ENCODE measurements at places on chromosomes 12 and 14. TPM values are rescaled to one million over a fixed set of nuclear protein-coding genes. Genes with fewer than 3 reads are reported as not detected.

Gene TAS2R19
- 2.5 TPM for total RNA-seq

Gene NUMB
- total RNA-seq, result 18.9 TPM

Gene UNC119B
- total RNA-seq, result 16.9 TPM

Gene CIROP
- not detected for total RNA-seq

Gene GYS2
- 0.05 TPM for total RNA-seq

Gene ATG2B
- 12.7 TPM for total RNA-seq

Gene TTC6
- 0.08 TPM for total RNA-seq

DNA sequence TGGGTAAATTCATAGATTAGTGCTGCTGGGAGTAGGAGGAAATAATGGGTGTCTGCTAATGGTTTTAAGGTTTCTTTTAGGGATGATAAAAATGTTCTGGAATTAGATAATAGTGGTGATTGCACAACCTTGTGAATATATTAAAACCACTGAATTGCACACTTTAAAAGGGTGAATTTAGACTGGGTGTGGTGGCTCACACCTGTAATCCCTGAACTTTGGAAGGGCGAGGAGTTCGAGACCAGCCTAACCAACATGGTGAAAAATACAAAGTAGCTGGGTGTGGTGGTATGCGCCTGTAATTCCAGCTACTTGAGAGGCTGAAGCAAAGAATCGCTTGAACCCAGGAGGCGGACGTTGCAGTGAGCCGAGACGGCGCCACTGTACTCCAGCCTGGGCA, 1.3 kb downstream of the RAD52 start:
- no peak for DNase-seq
- no peaks in the 10 kb centered on the region for H3K36me3 ChIP-seq
- H3K4me3 ChIP-seq, result peak overlapping the region; percentile 80
- no peaks in the 10 kb centered on the region for H3K27me3 ChIP-seq
- H3K27ac ChIP-seq, result no peak overlapping the region

DNA sequence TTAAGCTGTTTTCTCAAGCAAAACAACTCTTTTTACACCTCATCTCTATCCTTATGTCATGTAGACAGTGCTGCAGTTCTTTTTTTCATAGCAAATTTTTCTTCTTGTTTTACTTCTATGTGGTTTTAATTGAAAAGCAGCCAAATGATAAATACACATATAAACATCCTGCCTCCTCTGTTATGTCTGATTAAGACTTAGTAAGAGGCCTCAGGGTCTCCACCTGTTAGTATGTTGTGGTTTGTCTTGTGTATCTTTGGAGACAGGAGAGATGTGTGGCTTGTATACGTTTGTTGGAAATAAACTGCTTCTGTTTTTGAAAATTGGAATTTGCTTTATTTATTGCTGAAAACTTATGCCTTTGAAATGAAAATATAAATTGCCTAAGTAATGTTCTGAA, 32.0 kb downstream of the PEX5 start:
- H3K36me3 ChIP-seq, result no peaks in the 10 kb centered on the region
- no peaks in the 10 kb centered on the region for H3K4me1 ChIP-seq
- DNase-seq, result peak; percentile 20
- H3K27ac ChIP-seq, result no peak overlapping the region
- no peaks in the 10 kb centered on the region for H3K27me3 ChIP-seq

GRCh38 chr12:56382611-56383010, 20.0 kb upstream of the APOF start:
- no peaks in the 10 kb centered on the region for H3K36me3 ChIP-seq
- no peaks in the 10 kb centered on the region for H3K27me3 ChIP-seq
- no peak overlapping the region for H3K4me3 ChIP-seq

DNA sequence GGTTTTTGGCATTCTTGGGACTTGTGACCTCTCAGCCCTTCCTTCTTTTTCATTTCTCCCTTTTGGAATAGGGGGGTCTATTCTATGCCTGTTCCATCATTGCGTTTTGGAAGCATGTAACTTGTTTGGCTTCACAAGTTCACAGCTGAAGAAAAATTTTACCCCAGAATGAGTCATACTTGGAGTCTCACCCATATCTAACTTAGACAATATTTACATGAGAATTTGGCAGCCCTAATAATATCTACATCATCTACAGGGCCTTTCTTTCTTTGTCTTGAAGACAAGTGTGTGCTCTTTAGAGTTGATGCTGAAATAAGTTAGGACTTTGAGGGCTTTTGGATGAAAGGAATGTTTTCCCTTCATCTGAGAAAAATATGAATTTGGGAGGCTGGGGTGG, 1312.9 kb upstream of the FLRT2 start:
- H3K27me3 ChIP-seq, result no peaks in the 10 kb centered on the region
- no peak for DNase-seq
- no peaks in the 10 kb centered on the region for H3K36me3 ChIP-seq
- no peak overlapping the region for H3K4me3 ChIP-seq
- no peaks in the 10 kb centered on the region for H3K4me1 ChIP-seq
- H3K27ac ChIP-seq, result no peak overlapping the region

DNA sequence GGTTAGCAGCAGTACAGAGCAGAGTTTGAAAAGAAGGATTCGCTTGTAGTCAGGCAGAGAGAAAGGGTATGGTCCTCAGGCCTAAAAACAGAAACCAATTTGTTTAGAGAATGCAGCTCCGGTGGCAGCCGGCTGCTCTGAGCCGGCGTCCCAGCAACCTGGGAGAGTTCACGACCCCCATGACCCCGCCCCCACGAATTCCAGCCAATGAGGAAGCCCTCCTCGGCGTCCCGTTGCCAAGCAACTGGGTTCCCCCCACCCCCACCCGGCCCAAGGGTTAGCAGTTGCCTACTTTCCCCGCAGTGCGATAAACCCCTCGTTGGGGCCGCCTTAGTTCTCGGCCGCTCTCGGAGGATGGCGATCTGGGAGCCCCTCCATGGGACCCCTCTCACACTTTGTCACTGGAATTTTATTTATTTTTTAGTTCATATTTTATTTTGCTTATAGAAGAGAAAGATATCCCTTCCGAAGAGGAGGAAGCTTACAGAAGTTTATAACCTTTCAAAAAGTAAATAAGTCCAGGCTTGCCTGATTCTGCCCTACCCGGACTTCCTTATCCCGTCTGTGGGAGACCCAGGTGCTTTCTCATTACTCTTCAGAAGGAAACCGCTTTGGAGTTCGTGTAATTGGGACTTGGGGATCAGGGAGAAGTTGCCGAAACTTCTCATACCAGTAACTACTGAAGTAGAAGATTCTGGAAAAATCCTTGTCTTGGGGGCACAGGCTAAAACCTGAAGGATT, at the start of gene CCDC60:
Gene CCDC60 (plus strand): TSS at position 300 of the 741 bp plus-strand sequence. CDS start 448 bp downstream, outside the sequence.
- no peak for DNase-seq
- H3K27ac ChIP-seq, result no peak within 1 kb of the TSS
- H3K27me3 ChIP-seq, result no peaks in the 10 kb centered on the region
- H3K4me1 ChIP-seq, result no peaks in the 10 kb centered on the region

DNA sequence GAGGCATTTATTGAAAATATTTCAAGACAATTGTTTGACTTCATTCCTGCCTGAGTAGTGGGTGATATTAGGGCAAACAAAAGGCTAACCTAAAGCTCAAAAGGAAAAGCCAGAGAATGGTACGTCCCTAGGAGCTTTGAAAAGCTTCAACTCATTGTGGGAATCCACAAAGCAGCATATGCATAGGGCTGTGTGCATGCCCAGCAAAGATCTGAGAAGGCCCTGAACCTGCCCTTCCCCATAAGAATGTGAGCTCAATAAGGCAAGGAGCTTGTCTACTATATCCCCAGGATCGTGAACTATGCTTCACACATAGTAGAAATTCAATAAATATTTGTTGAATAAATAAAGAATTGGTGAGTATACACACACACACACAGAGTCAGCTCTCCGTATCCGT, 19.1 kb upstream of the RAD52 start:
- H3K27ac ChIP-seq, result no peak overlapping the region
- no peaks in the 10 kb centered on the region for H3K4me1 ChIP-seq
- H3K27me3 ChIP-seq, result no peaks in the 10 kb centered on the region
- H3K4me3 ChIP-seq, result no peak overlapping the region
- no peak for DNase-seq

DNA sequence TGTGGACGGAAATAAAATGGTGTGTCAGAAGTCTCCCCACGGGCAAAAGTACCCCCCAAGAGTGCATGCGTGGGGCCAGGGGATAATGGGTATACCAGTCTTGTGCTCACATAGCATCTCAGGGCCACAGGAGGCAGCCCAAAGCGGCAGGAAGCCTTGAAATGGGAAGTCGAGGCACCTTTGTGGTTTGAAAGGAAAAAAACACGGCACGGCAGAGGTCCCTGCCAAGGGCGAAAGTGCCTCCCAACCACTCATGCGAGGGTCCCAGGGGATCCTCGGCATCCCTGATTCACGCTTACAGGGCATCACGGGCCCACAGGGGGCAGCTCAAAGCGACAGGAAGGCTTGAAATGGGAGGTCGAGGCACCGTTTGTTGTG, 583.2 kb downstream of the ALG10 start:
- no peak overlapping the region for H3K4me3 ChIP-seq
- no peak for DNase-seq
- H3K4me1 ChIP-seq, result no peaks in the 10 kb centered on the region

DNA sequence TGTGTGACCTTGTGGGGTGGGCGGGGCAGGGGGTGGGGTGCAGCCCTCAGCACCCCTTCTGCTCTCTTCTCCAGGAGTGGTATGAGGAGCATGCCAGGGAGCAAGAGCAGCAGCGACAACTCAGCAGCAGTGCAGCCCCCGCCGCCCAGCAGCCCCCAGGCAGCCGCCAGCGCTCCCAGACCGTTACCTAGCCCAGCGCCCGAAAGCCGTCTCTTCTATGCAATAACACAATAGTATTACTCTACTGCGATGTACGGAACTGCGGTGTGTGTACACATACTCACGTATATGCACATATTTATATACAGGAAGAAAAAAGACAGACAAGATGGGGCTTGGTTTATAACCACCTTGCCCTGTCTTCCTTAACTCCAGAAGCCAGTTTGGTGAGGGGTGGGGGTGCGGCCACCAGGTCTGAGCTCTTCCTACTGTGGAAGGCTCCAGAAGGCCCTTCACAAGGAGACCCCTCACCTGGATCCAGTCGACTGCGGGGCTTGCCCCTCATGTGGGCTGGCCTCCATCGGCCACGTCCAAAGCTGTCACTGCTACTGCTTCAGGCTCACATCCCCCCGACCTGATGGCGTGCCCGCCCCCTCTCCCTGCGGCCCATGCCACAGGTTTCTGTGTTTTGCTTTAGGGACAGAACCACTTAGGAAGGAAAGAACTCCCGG, 38.9 kb downstream of the SLC8B1 start:
- DNase-seq, result no peak
- H3K27ac ChIP-seq, result no peak overlapping the region
- H3K4me3 ChIP-seq, result no peak overlapping the region

- H3K4me3 ChIP-seq, result no peak overlapping the region
- peaks cover 10% of the 10 kb centered on the region for H3K36me3 ChIP-seq
- DNase-seq, result no peak
Observed at GRCh38 chr12:131910302-131911027, 16.0 kb downstream of the ULK1 start.

DNA sequence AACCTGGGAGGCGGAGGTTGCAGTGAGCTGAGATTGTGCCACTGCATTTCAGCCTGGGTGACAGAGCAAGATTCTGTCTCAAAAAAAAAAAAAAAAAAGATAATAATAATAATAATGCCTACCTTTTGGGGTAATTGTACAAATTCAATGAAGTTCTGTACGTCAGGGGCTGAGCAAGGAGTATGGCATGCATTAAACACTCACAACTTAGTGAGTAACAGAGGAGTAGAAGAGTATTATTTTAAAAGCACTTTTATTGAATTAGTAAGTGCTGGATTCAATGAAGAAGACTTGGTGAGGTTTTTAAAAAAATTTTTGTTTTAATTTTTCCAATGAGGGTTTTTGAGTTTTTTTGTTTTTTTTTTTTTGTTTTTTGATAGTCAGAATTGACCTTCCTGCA, 783.6 kb upstream of the TBX3 start:
- no peak for DNase-seq
- no peak overlapping the region for H3K27ac ChIP-seq
- H3K4me1 ChIP-seq, result no peaks in the 10 kb centered on the region
- H3K27me3 ChIP-seq, result no peaks in the 10 kb centered on the region
- H3K36me3 ChIP-seq, result no peaks in the 10 kb centered on the region
- H3K4me3 ChIP-seq, result no peak overlapping the region

DNA sequence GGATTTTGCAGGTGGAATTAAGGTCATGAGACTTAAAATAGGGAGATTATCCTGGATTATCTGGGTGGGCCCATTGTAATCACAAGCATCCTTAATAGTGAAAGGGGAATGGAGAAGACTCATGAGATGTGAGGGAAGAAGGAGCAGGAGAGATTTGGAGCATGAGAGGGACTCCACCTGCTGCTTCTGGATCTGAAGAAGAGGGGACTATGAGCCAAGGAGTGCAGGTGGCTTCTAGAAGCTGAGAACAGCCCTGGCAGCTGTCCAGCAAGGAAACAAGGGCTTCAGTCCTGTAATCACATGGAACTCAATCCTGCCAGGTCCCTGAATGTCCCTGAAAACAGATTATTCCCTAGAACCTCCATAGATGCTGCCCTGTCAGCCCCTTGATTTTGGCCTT, 67.8 kb downstream of the PELI2 start:
- H3K27ac ChIP-seq, result no peak overlapping the region
- DNase-seq, result no peak
- no peaks in the 10 kb centered on the region for H3K36me3 ChIP-seq
- H3K27me3 ChIP-seq, result no peaks in the 10 kb centered on the region
- no peaks in the 10 kb centered on the region for H3K4me1 ChIP-seq

DNA sequence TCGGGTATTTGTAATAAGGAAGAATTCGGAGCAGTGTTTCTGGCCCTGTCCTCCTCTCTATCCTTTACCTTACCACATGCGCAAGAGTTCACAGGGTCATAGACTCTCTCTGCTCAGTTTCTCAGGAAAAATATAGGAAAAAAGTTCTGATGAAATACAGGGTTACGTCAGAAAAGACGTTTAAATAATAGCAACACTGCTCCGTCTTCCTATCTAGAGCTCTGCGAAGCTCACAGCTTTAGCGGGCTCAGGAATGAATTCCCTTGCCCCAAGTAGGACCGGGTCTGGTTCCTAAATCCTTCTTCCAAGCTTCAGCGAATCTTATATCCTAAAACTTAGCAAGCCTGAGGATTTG, 365 bp downstream of the CCDC59 start:
- peak overlapping the region; percentile 97 for H3K4me3 ChIP-seq
- peak overlapping the region; percentile 96 for H3K27ac ChIP-seq
- no peaks in the 10 kb centered on the region for H3K27me3 ChIP-seq

DNA sequence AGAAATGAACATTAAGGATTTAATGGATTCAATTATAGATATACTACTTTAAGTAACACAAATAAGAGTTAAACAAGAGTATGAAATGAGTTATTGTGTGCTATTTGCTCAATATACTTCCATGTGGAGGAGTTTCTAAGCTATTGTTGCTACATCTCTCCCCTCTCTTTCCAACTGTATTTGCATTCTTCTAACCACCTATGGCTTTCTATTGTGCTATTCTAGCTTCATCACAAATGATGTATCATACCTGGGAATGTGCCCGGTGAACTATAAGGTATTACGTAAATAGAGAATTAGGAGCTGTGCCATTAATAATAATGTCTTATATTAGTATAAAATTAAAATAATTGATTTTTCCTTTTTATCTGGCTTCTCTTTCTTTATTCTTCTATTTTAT, 87.1 kb upstream of the PLEKHG7 start:
- no peaks in the 10 kb centered on the region for H3K36me3 ChIP-seq
- no peaks in the 10 kb centered on the region for H3K27me3 ChIP-seq
- no peak overlapping the region for H3K4me3 ChIP-seq
- H3K4me1 ChIP-seq, result peaks cover 3% of the 10 kb centered on the region
- H3K27ac ChIP-seq, result no peak overlapping the region

- no peak for DNase-seq
- no peak overlapping the region for H3K4me3 ChIP-seq
- no peak overlapping the region for H3K27ac ChIP-seq
Observed at GRCh38 chr14:97271451-97271960, 474.3 kb downstream of the VRK1 start.

Measured in SJCRH30 (cell line).